H54 (cell line): ENCODE measurements at places on chromosomes 11 and 22.

DNA sequence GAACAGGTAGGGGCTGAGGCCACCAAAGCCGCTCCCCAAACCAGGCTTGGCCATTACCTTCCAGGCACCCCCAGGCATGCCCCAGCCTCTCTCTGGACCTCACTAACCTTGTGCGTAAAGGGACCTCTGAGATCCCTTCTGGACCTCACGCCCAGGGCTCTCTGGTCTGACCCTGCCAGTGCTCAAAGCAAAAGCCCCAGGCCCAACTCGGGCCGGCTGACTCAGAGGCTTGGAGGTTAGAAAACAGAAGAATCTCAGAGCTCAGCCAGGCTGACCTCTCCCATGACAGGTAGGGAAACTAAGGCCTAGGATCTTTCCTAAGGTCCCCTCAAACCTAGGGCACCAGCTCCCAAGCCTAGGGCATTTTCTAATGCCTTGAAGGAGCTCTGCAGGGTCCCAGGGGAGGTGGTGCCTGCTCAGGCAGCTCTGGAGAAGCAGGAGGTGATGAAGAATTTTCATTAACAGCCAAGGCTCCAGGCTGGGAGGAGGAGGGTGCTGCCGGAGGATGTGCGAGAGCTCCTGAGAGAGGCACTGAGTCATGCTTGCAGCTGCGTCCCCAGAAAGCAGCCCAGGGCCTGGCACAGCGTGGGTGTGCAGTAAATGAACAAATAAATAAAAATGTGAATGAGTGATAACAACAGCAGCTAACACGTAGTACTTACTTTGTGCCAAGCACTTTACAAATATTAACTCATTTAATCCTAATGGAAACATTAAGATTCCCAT lies 25.6 kb downstream of the ARRB1 start:
- peak; percentile 93 for DNase-seq

GRCh38 chr11:5596607-5597201 lies at the start of gene TRIM6:
TSS of gene TRIM6 (plus strand) at chr11:5596637. CDS start at chr11:5596898, 261 bp downstream.
- DNase-seq, result peak; percentile 75

GRCh38 chr11:45906965-45907611 lies at the start of gene FREY1:
TSS of gene FREY1 (minus strand) at chr11:45907271. CDS start at chr11:45907245, 26 bp downstream.
- no peak for DNase-seq

DNA sequence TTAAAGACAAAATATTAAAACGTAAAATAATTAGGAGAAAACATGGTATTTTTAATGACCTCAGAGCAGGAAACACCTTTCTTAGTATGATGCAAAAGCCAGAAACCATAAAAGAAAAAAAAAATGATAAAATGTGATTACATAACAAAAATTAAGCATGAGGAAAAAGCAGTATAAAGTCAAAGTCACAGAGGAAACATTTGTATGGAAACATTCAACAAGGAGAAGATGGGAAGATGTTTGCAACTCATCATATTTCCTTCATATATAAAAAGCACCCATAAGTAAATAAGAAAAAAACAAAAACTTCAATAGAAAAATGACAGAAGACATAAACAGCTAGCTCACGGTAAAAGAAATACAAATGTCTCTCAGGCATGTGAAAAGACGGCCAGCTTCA lies 17.3 kb downstream of the SHISAL1 start:
- DNase-seq, result no peak

- DNase-seq, result no peak
Measured at GRCh38 chr11:61587541-61587941, 6.7 kb upstream of the SYT7 start.

DNA sequence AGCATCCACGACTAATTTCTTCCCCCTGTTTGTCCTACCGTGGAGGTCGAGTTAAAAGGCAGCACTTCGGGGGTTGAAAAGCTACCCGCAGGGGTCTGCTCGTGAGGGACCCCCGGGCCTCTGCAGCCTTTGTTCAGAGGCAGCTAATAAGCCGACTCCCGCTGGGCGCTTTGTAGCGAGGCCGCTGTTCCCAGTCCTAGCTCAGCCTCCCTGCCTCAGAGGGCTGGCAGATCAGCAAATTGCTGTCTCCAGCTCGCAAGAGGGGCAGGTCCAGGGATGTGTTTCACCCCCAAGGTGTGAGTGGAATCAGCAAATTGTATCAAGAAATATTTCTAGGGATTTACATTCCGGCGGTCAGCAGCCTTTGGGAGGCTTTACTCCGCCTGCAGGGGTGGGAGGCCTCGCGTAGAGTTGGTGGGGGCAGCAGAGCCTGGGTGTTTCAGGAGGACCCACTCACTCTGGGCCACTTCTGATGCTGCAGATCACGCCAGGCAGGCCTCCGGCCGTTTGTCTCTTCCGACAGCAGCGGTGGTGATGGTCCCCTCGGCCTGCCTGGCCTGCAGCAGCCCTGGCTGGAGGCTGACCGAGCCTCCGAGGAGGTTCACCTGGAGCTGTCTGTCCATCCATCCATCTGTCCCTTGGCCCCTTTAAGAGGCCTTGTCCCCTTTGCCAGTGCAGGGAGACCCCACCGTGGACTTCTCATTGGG lies 21.6 kb upstream of the KCNQ1OT1 start:
- no peak for DNase-seq

- DNase-seq, result no peak
Measured at GRCh38 chr22:47580121-47580520, 817.7 kb downstream of the TBC1D22A start.

GRCh38 chr11:128848815-128849455 lies 18.2 kb downstream of the KCNJ1 start:
- peak; percentile 57 for DNase-seq

- no peak for DNase-seq
Measured at GRCh38 chr11:126662035-126662790, 306.7 kb downstream of the ST3GAL4 start.

DNA sequence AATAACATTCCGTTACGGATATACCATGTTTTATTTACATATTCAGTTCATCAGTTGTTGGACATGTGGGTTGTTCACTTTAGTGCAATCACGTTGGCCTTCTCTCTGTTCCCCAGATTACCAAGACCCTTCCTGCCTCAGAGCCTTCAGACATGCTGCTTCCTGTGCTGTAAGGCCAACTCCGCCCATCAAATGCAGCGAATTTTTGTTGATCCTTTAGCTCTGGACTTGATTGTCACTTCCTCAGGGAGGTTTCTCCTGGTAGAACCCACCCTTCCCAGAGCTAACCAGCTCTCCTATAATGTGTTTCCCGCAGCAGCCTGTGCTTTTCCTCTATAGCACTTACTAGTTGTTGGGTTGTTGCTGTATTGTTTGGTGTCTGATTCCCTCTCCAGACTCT lies 39.4 kb downstream of the SWAP70 start:
- no peak for DNase-seq

GRCh38 chr11:123302751-123303195 lies 107.7 kb upstream of the CLMP start:
- DNase-seq, result peak; percentile 31

GRCh38 chr11:121112498-121113455 lies 11.7 kb downstream of the TECTA start:
- peak; percentile 45 for DNase-seq

- DNase-seq, result no peak
Measured at GRCh38 chr22:30863081-30863833, 105.3 kb downstream of the MORC2 start.

GRCh38 chr11:130211144-130211543 lies 51.6 kb downstream of the ST14 start:
- no peak for DNase-seq

DNA sequence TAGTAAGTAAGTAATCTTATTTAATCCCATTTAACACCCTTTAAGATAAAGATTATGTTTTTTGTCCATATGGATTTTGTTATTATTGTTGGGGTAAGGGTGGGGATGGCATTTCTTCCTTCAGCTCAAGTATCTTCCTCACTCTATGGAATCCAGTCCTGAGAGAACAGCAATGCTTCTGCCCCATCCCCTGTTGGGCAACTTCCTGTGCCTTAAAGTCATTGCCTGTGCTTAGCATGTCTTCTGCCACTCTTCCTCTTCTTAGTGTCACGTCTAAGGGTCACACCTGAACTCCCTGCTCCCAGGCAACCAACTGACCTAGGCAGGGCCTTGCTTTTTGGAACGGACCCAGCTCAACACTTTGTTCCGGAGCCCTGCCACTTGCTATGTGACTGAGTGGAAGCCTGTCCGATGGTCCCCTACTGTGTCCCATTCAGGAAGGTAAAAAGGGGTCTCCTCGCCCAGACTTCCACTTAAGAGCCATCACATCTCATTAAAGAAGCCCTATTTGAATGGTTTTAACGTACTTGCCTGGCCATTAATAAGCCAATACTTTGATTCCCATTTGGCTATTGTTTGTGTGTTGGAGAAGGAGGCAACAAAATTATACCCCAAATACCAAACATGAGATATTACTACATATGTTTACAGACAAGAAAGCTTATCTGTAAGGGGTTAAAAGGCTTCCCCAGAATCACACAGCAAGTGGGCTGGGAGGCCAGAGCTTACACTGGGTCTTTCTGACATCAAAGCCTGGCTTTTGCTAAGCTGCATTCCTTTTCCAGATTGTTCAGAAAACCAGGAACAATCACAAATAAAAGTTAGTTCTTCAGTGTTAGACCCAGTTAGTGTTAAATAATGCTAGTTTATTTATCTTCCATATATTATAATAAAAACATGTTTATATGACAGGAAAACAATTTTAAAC lies 59.2 kb downstream of the RAB38 start:
- DNase-seq, result no peak

GRCh38 chr11:72724021-72724551 lies 28.1 kb downstream of the ARAP1 start:
- DNase-seq, result no peak

- no peak for DNase-seq
Measured at GRCh38 chr11:96736601-96737000, 346.8 kb downstream of the JRKL start.

GRCh38 chr22:39655831-39656230 lies 85.3 kb downstream of the CACNA1I start:
- DNase-seq, result no peak

DNA sequence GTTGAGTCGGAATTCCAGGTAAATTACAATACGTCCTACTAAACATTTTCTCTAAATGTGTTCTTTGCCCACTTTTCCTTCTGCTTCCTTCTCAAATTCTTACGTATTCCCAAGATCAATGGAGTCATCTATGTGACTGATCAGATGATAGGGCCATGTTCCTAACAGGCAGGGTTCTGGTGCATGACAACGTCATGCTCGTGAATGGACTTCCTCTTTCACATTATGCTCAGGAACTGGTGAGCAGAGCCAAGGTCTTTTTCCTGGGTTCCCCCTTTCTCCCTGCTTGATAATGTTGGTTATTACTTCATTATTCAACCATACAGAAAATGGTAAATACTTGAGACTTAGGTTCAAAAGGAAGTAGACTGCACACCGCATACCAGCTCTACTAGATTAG lies 789.4 kb downstream of the OPCML start:
- DNase-seq, result no peak

DNA sequence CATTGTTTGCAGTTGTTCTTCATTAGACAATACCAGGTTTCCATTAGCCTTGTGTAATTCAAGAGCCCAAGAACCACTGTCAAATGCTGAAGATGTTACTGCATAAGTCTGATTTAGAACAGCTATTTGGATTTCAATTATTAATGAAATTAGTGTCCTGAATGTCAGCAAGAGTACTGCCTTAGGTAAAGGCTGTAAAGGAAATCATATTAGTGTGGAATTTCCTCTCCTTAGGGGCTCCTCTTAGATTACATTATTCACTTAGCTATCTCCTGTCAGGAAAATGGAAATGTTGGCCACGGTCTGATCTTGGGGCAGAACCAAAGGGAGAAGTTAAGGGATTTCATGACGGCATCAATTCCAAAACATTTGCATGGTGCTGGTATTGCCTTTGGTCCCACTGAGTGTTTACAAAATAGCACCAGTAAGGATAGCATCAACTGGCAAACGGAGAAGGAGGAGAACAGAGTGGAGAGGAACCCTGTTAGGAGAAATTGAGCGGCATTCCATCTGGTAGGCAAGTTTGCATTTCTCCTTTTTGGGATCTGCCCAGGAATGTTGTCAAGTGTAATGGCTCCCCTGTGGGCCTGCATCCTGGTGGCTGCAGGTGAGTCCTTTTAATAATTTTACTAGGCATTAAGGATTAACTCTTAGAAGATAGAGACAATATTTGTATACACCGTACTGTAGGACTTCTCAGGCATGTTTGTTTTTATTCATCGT lies at the start of gene HTR3B:
Gene HTR3B (plus strand): TSS at position 418 of the 723 bp plus-strand sequence. CDS start 138 bp downstream, at position 556.
- DNase-seq, result no peak

DNA sequence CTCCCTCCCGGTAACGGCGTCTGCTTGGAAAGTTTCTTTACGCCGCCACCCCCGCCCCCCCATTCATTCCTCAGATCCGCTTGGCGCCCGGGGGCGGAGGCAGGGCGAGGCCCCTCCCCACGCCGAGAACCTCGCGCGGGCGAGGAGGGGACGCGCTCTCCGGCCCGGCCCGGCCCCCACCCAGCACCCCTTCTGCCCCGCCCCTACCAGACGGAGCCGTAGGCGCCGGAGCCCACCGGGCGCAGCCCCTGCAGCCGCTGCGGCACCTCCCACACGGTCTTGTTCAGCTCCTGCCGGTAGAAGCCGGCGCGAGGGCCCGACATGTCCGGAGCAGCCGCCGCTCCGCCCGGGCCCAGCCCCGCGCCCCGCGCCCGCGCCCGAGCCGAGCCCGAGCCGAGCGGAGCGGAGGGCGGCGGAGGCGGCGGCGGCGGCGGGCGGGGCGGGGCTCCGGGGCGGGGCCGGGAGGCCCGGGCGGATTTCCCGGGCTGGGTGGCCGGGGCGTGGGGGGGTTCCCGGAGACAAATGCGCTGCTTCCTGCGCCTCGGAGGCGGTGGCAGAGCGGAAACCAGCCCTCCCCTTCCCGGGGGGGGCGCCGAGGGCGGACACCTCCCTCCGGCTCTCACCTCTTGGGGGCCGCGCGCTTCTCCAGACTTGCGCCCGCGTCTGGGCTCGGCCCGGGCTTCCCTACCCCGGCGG lies at the start of gene MAPK11:
Gene MAPK11 (minus strand): TSS at position 411 of the 696 bp plus-strand sequence. CDS start 88 bp downstream, at position 323.
- DNase-seq, result peak; percentile 63

- DNase-seq, result no peak
Measured at GRCh38 chr11:86511086-86511551, 136.4 kb downstream of the CCDC81 start.

GRCh38 chr11:124519850-124520549 lies 23.5 kb downstream of the OR8B12 start:
- DNase-seq, result no peak

DNA sequence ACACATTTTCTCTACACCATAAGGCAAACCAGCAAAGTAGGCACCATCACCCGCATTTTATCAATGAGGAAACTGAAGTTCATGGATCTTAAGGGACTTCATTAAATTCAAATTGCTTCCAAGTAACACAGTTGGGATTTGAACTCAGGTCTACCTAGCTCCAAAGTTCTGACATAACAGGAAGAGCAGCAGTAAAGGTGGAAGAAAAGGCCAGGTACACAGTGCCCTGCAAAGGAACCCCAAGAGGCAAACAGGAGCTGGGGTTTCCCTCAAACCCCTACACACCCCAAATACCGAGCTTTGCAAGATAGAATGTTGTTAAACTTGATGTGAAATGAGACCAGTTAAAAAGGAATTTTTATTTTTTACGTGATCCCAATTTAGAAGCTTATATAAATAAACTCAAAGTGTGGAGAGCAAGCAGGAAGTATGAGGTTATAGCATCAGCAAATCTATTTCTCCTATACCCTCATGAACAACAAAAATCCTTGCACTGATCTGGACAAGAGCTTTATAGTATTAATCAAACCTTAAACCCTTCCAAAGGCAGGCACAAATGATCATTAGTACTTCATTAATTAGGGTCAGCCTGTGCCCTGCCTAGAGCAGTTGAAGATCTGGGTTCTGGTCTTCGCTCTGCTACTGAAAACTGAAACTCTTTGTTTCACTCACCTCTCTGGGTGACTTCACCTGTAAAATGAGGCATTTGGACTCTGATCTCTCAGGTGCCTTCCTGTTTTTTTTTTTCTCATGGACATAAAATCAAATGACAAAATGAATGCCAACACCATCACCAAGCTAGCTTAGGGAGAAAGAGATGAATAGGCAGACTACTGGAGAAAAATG lies 36.5 kb downstream of the SYTL2 start:
- no peak for DNase-seq

- DNase-seq, result no peak
Measured at GRCh38 chr11:69371731-69372588, 78.0 kb downstream of the MYEOV start.
